Esophagus (tissue), 2 donors: ENCODE measurements at places on chromosomes 3 and 15. TPM values are rescaled to one million over a fixed set of nuclear protein-coding genes. Genes with fewer than 3 reads are reported as not detected.

DISP2 gene
- 1.3 TPM for polyA plus RNA-seq

TM4SF1 gene
- 127 TPM for polyA plus RNA-seq

IL17RE gene
- 24.9 TPM for polyA plus RNA-seq

OSTN gene
- not detected for polyA plus RNA-seq

CYP19A1 gene
- polyA plus RNA-seq, result 0.05 TPM

ZDHHC19 gene
- polyA plus RNA-seq, result not detected

MESP2 gene
- polyA plus RNA-seq, result 0.56 TPM

KBTBD8 gene
- 0.47 TPM for polyA plus RNA-seq

ZNF860 gene
- 1.8 TPM for polyA plus RNA-seq
